ENCODE measurements at places on chromosomes 16 and 17.

- DNase-seq = no peak
Observed at GRCh38 chr16:74922150-74923138, 62.5 kb downstream of the WDR59 start.

GRCh38 chr16:81842564-81843242 lies 63.6 kb downstream of the PLCG2 start:
- no peak for DNase-seq

- no peak for DNase-seq
Observed at GRCh38 chr17:12070561-12070960, 49.9 kb downstream of the MAP2K4 start.

DNA sequence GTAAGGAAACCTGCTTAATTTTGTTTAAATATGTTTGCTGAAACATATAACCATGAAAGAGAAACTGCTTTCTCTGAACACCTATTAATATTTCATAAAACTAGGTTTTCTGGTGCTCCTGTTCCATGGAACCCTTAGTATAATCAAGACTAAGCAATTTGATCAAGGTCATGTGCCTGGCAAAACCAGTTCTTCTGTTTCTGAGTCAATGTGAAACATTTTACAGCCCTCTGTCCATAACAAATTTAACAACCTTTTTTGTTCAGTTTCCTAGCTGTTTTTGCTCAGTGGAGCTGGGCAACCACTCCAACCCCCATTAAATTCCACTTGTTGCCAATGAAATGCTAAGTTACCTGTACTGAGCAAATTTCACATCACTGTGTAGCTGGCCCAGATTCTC lies 344.0 kb downstream of the CA10 start:
- DNase-seq = no peak

GRCh38 chr16:11627292-11627663 lies 40.6 kb upstream of the LITAF start:
- no peak for DNase-seq

Measured in activated T-cell treated with anti-CD3 and anti-CD28 coated beads for 24 hours (primary cell).